SJSA1 (cell line): ENCODE measurements at places on chromosomes 7 and 10. TPM values are rescaled to one million over a fixed set of nuclear protein-coding genes. Genes with fewer than 3 reads are reported as not detected.

DNA sequence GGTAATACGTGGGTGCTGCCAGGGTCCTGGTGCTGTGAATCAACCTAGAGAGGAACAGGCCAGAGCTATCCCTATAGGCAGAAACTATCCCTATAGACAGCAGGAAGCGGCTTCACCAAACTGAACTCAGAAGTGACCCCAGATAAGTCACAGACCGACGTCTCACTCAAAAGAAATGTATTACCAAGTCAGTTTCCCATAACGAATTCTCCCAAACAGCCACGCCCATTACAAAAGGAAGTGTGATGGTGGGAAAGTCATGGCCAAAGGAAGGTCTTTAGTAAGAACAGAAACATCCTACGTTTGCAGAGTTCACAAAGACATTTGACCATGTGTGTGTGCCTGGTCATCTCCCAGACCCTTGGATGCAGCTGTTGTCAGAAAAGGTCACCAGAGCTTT lies 470.8 kb upstream of the ADARB2 start:
- no peak for DNase-seq

DNA sequence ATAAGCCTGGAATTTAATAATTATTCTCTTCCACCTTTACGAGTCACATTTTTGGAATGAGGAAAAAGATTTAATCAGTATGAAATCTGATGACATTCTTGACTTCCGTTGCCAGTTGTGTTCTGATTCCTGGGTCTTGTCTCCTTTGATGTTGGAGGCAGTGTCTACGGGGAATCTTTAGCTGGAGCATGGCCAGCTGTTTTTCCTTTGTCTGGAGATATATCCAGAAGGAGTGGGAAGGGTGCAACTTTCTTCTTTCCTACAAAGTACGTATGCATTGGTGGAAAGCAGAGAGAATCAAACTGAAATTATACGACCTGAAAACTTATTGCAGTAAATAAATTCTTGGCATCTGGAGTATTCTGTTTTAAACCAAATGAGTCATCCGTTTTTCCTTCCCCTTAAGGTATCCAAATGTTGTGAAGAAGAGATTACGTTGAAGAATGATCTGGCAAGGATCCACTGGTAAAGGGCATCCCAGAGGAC lies 6.9 kb upstream of the GNG11 start:
- DNase-seq, result peak; percentile 46

DNA sequence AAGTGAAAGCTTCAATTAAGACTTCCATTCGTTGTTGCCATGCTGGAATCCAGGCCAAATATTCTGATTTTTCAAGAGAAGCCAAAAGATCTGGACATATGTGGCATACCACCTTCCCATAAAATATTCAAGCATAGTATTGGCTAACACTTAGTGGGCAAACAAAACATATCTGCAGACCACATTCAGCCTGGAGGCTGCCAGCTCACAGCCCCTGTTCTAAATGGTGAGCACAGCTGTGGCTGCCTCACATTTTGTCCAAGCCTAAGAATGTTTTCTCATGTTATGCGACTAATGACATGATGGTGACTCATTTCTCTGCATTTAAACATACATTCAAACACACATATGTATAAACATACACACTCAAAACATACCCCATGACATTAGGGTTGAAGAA lies 10.6 kb upstream of the CALU start:
- DNase-seq, result no peak

GRCh38 chr10:1049425-1049958 lies 573 bp upstream of the IDI1 start:
- DNase-seq, result no peak

DNA sequence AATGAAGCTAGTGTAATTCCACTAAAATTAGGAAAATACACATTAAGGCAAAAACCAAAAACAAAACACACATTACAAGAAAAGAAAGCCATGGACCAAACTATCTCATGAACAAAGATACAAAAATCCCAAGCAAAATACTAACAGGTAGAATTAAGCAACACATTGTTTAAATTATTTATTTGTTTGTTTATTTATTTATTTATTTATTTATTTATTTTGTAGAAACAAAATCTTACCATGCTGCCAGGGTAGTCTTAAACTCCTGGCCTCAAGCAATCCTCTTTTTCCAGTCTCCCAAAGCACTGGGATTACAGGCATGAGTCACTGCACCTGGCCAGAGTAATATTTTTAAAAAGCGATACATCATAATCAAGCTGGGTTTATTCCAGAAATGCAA lies 6.8 kb upstream of the SLC29A3 start:
- no peak for DNase-seq

GRCh38 chr10:132749371-132749795 lies 36.6 kb downstream of the NKX6-2 start:
- DNase-seq, result no peak

GRCh38 chr7:93359520-93360198 lies 127.5 kb downstream of the VPS50 start:
- no peak for DNase-seq

GRCh38 chr7:91557789-91558404 lies 293.7 kb downstream of the FZD1 start:
- DNase-seq, result peak; percentile 97

DNA sequence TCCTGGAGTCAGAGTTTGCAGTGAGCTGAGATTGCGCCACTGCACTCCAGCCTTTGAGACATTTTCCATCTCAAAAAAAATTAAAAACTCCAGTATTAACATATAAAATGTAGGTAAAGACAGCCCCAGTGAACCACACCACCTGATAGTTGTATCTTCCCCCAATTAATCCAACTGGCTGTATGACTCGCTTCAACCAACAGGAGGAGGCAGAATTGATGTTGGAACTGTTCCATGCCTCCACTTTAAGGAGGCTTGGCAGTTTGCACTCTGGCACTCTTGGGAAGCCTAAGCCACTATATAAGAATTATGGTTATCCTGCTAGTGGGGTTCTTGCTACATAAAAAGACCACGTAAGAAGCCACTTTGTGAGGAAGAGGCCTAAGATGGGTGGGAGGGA lies 72.7 kb downstream of the STK17A start:
- DNase-seq, result no peak

DNA sequence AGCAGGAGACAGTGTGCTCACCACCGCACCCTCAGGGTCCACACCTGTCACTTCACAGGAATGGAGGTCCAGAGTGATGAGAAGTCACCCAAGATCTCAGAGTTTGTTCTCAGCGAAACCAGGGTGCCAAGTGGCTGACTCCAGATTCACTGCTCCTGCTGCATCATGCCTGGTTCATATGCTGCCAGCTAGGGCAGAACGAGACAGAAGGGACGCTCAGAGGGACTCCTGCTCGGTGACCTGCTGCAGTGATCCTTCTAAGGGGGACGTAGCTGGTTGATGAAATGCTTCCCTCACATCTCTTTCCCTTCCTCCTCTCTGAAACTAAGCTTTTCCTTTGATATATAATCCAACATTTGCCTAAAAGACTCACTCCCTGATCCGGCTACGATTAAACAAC lies 248.5 kb downstream of the SFMBT2 start:
- no peak for DNase-seq

DNA sequence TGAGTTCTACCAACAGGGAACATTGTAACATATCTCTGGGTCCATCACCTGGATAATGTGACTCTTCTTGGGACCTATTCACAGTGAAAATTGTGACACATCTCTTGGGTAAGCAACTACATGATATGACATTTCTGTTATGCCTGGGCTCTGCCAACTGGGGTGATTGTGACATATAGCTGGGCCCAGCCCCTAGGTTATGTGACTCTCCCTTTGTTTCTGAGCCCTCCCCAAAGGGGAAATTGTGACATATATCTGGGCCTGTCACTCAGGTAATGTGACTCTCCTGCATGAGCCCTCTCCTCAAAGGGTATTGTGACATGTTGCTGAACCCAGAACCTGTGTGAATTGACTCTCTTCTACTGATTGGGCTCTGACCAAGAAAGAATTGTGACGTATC lies 22.4 kb upstream of the ZNF107 start:
- no peak for DNase-seq

- no peak for DNase-seq
These were observed 101.2 kb downstream of the RPS24 start for GRCh38 chr10:78134773-78135306.

DNA sequence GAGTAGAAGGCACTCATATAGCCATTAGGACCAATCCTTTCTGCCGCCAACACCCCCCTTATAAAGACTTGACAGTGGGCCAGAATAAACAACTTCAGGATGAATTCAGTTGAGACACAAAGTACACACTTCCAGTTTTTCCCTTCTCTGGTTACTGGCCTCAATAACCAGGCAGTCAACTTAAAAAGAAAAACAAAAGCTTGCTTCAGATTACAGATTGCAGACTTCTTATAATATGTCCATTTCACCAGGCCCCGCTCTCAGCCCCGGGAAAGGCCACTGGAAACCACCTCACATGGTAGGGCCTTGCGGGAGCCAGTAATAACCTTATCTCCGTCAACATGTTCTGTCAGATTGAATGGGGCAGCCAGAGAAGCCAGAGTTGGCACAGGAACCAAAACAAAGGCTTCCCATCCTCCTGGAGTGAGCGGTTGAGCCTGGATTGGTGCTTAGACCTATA lies 108.8 kb downstream of the EGFR start:
- DNase-seq, result peak; percentile 65

DNA sequence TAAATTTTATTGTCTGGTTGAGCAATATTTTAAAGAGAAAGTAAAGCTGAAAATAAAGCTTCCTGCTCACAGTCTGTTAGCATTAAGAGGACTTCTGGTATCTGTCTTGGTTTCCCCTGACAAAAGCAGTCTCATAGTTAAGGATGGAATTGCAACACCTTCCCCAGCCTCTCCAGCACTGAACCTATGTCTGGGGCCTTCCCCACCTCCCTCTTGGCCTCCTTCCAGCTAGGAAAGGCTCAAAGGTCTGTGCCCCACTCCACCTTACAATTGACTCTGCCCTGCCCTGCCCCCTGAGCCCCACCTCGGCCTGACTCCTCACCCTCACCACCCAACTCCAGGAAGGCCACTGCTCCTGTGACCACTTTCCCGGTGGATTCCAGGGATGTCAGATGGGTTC lies 33.2 kb downstream of the COL17A1 start:
- no peak for DNase-seq

GRCh38 chr7:154571772-154572171 lies 431.2 kb downstream of the PAXIP1 start:
- no peak for DNase-seq

DNA sequence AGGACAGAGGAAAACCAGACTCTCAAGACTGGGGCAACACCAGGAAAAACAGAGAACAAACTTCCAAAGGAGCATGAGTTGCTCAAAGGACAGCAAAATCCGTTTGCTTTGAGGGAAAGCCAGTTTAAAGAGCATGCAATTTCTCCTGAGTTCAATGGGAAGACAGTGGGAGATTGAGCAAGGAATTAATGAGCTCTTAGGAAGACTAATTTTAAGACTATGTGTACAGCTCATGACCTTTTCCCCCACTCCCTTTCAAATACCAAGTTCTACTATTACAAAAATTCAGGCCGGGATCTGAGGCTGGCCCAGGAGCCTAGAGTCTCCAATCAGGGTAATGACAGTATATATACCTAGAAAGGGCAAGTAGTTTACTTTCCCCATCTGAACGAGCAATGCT lies 79.2 kb downstream of the EPDR1 start:
- no peak for DNase-seq

Gene AP3M1
- 31.4 and 38.8 TPM in 2 replicates for total RNA-seq

Gene RNLS
- not detected in 2 replicates for total RNA-seq

Gene SPDYE16
- not detected in 2 replicates for total RNA-seq

Gene STRIP2
- total RNA-seq, result 7.0 and 7.5 TPM in 2 replicates

Gene NOS3
- total RNA-seq, result not detected in 2 replicates

Gene NRF1
- 6.7 and 20.9 TPM in 2 replicates for total RNA-seq

Gene FRAT1
- 1.7 and 2.2 TPM in 2 replicates for total RNA-seq

Gene MCMBP
- 114 and 152 TPM in 2 replicates for total RNA-seq

Gene LIPK
- total RNA-seq, result not detected in 2 replicates

Gene SEMA3E
- 0.18 TPM in 1 of 2 replicates, not detected in the other for total RNA-seq

Gene NUTM2D
- 1.4 and 2.0 TPM in 2 replicates for total RNA-seq

Gene WNT8B
- not detected in 2 replicates for total RNA-seq

Gene SRRM3
- 0.24 TPM in 1 of 2 replicates, not detected in the other for total RNA-seq

Gene HYCC1
- total RNA-seq, result 70.4 and 150 TPM in 2 replicates
